Activated CD4-positive, alpha-beta memory T cell treated with anti-CD3 and anti-CD28 coated beads, Interleukin-2, amount 10 ng/mL, durations not matched to agents 7 days and 5 days (primary cell): ENCODE measurements at places on chromosomes 7 and 10. TPM values are rescaled to one million over a fixed set of nuclear protein-coding genes. Genes with fewer than 3 reads are reported as not detected.

GRCh38 chr10:120949609-120950031, 98.5 kb downstream of the WDR11 start:
- H3K36me3 ChIP-seq, result no peaks in the 10 kb centered on the region
- DNase-seq, result no peak
- no peak overlapping the region for H3K4me3 ChIP-seq
- H3K4me1 ChIP-seq, result peaks cover 7% of the 10 kb centered on the region
- H3K27ac ChIP-seq, result no peak overlapping the region
- H3K27me3 ChIP-seq, result peaks cover 32% of the 10 kb centered on the region

- no peak overlapping the region for H3K4me3 ChIP-seq
- no peak for DNase-seq
- no peaks in the 10 kb centered on the region for H3K4me1 ChIP-seq
- H3K27me3 ChIP-seq, result no peaks in the 10 kb centered on the region
- H3K36me3 ChIP-seq, result no peaks in the 10 kb centered on the region
- H3K27ac ChIP-seq, result no peak overlapping the region
These were observed 182.2 kb downstream of the PHF14 start for GRCh38 chr7:11155883-11156282.

- DNase-seq, result no peak
- no peaks in the 10 kb centered on the region for H3K4me1 ChIP-seq
- H3K36me3 ChIP-seq, result peaks cover 5% of the 10 kb centered on the region
- H3K27ac ChIP-seq, result no peak overlapping the region
- no peaks in the 10 kb centered on the region for H3K27me3 ChIP-seq
- no peak overlapping the region for H3K4me3 ChIP-seq
These were observed 68.9 kb downstream of the MAD1L1 start for GRCh38 chr7:2163600-2164555.

- no peaks in the 10 kb centered on the region for H3K27me3 ChIP-seq
- H3K36me3 ChIP-seq, result peaks cover 3% of the 10 kb centered on the region
- DNase-seq, result no peak
- H3K4me1 ChIP-seq, result no peaks in the 10 kb centered on the region
- no peak overlapping the region for H3K27ac ChIP-seq
These were observed 67.2 kb downstream of the TPK1 start for GRCh38 chr7:144768633-144769032.

GRCh38 chr10:95988702-95989101, 54.7 kb upstream of the CCNJ start:
- peaks cover 20% of the 10 kb centered on the region for H3K27me3 ChIP-seq
- DNase-seq, result no peak
- no peak overlapping the region for H3K27ac ChIP-seq
- H3K4me3 ChIP-seq, result no peak overlapping the region

DNA sequence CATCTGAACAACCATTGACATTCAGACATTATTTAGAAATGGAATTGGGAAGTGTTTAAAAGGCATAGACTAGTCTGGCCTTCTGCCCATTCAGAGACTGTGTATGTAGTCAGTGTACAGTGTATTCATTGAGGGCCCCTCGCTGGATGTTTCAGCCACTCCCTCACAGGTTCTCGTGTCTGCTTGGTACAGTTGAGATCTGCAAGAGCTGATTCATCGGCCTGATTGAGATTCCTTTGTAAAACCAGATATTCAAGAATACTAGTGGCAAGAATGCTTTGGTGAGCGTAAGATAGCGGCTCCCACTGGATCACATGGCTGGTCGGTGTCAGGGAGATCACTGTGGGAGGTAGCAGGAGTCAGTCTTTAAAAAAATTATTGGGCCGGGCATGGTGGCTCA, 119.5 kb downstream of the TCF7L2 start:
- DNase-seq, result no peak
- no peak overlapping the region for H3K27ac ChIP-seq
- H3K4me3 ChIP-seq, result no peak overlapping the region

DNA sequence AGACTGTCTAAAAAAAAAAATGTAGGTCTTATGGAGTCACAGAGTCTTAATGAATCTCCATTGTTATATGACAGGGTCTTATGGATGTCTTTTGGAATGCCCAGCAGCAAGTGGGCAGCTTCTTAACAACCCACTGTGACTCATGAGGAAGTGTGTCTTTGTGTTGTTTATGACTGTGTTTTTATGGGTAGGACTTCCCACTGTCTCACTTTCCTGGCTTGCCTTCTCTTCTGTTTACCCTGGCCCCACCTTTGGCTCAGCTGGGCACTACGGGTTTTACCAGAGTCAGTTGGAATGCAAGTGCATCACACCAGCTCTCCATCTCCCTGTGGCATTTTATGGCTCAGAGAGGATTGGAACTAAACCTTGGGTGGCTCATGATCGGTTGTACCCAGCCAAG, 580.5 kb downstream of the AUTS2 start:
- no peaks in the 10 kb centered on the region for H3K27me3 ChIP-seq
- H3K4me3 ChIP-seq, result no peak overlapping the region
- no peak for DNase-seq
- H3K4me1 ChIP-seq, result peaks cover 21% of the 10 kb centered on the region
- H3K27ac ChIP-seq, result no peak overlapping the region

DNA sequence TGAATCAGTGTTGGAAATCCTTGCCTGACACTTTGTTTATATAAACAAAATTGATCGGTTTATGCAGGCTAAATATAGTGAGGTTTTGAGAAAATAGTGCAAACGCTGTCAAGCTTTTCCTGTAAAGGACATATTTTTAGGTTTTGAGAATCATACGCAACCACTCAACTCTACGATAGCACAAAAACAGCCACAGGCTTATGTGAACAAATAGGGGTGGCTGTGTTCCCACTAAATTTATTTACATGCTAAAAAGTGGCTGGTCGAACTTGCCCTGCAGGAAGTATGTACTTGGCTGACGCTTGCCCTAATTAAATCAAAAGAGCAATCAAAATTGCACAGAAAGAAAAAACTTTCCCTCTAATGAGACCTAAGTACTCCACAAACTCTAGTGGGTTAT, 234.7 kb upstream of the CACNA2D1 start:
- H3K4me3 ChIP-seq, result no peak overlapping the region
- no peaks in the 10 kb centered on the region for H3K27me3 ChIP-seq
- H3K36me3 ChIP-seq, result no peaks in the 10 kb centered on the region

- H3K27ac ChIP-seq, result no peak overlapping the region
- no peak overlapping the region for H3K4me3 ChIP-seq
- DNase-seq, result no peak
- no peaks in the 10 kb centered on the region for H3K36me3 ChIP-seq
- H3K27me3 ChIP-seq, result no peaks in the 10 kb centered on the region
These were observed 127.1 kb downstream of the CLEC2L start for GRCh38 chr7:139650429-139651100.

JAKMIP3 gene
- 0.90 TPM for total RNA-seq

DNA sequence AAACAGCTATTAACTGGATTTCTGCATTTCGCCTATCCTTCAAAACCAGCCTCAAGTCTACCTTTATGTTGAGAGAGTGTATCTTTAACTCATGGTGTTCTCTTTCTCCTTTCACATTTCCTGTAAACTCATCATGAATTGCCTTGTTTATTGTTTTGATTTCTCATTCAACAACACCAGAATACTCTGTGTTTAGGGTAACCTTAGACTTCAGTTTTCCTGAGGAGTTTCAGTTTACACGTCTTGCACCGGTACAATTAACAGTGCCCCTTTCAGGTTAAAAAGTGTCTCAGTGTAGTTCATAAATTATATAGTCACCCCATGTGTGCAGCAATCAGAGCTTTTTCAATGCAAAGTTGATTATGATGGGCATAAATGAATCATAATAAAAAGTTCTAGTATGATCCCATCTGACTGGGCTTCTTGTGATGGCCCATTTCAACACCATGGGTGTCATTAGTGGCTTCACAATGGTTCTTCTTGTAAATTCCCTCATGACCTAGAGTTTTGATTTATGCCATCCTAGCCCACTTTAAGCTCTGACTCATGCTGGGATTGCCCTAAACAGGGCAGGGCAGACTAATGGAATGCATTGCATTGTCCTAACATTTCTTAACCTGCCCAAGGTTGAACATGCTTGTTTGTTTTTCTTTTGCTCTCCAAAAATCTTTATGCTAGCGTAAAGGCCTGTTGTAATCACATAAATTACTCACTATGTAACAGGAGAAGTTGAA, 22.0 kb downstream of the ITGB8 start:
- no peak for DNase-seq
- H3K4me1 ChIP-seq, result no peaks in the 10 kb centered on the region
- H3K4me3 ChIP-seq, result no peak overlapping the region
- H3K27ac ChIP-seq, result no peak overlapping the region
- no peaks in the 10 kb centered on the region for H3K36me3 ChIP-seq

CYP3A5 gene
- not detected for total RNA-seq

GRCh38 chr10:47359626-47360418, 11.7 kb downstream of the RBP3 start:
- no peaks in the 10 kb centered on the region for H3K4me1 ChIP-seq
- DNase-seq, result no peak
- no peak overlapping the region for H3K4me3 ChIP-seq
- no peaks in the 10 kb centered on the region for H3K36me3 ChIP-seq
- peaks cover 7% of the 10 kb centered on the region for H3K27me3 ChIP-seq

UPK3BL2 gene
- 13.2 TPM for total RNA-seq

DNA sequence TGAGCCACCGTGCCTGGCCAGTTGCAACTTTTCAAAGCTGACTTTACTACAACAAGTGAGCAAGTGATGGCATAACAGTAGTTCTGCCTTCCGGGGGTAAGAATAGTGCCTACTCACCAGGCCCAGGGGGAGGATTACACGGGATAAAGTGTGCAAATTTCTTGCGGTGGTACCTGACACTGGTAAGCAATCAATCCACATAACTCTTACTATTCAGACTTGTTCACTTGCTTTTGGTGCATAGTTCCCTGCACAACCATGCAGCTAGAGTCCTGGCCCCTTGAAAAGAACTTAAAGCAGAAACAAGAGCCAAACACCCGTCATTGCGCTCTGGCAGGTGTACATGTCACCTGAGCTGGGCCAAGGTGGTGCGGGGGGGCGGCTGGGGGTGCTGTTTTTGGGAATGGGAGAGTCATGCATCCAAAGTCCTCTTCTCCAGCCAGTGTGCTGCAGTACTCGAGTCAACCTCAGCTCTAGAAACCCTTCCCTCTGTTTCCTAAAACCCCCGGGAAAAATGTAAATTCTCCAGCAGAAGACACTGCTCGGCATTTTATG, 5.4 kb upstream of the COBL start:
- no peaks in the 10 kb centered on the region for H3K36me3 ChIP-seq
- no peaks in the 10 kb centered on the region for H3K4me1 ChIP-seq
- no peak overlapping the region for H3K4me3 ChIP-seq
- H3K27me3 ChIP-seq, result peaks cover 22% of the 10 kb centered on the region

CREB3L2 gene
- 44.7 TPM for total RNA-seq

GRCh38 chr10:29482591-29483431, 152.0 kb downstream of the SVIL start:
- no peaks in the 10 kb centered on the region for H3K27me3 ChIP-seq
- H3K27ac ChIP-seq, result peak overlapping the region; percentile 24
- H3K4me1 ChIP-seq, result peaks cover 35% of the 10 kb centered on the region

GRCh38 chr7:47725031-47725780, 143.3 kb upstream of the TNS3 start:
- no peaks in the 10 kb centered on the region for H3K36me3 ChIP-seq
- no peaks in the 10 kb centered on the region for H3K4me1 ChIP-seq
- H3K27ac ChIP-seq, result no peak overlapping the region
- DNase-seq, result no peak
- no peaks in the 10 kb centered on the region for H3K27me3 ChIP-seq

RBP4 gene
- total RNA-seq, result not detected

- H3K27ac ChIP-seq, result peak overlapping the region; percentile 18
- peaks cover 58% of the 10 kb centered on the region for H3K36me3 ChIP-seq
- no peak for DNase-seq
- H3K4me1 ChIP-seq, result peaks cover 20% of the 10 kb centered on the region
These were observed 60.8 kb downstream of the LARP4B start for GRCh38 chr10:870564-871166.

OR6B1 gene
- not detected for total RNA-seq

GRCh38 chr10:33032654-33033151, 74.7 kb upstream of the ITGB1 start:
- DNase-seq, result no peak
- H3K36me3 ChIP-seq, result no peaks in the 10 kb centered on the region
- H3K27ac ChIP-seq, result no peak overlapping the region
- H3K27me3 ChIP-seq, result no peaks in the 10 kb centered on the region
- no peak overlapping the region for H3K4me3 ChIP-seq

GRCh38 chr10:77940225-77940624, 13.7 kb upstream of the DLG5 start:
- no peak overlapping the region for H3K27ac ChIP-seq
- no peak for DNase-seq
- no peaks in the 10 kb centered on the region for H3K36me3 ChIP-seq
- H3K4me3 ChIP-seq, result no peak overlapping the region
- H3K4me1 ChIP-seq, result no peaks in the 10 kb centered on the region

SHH gene
- total RNA-seq, result not detected

DNA sequence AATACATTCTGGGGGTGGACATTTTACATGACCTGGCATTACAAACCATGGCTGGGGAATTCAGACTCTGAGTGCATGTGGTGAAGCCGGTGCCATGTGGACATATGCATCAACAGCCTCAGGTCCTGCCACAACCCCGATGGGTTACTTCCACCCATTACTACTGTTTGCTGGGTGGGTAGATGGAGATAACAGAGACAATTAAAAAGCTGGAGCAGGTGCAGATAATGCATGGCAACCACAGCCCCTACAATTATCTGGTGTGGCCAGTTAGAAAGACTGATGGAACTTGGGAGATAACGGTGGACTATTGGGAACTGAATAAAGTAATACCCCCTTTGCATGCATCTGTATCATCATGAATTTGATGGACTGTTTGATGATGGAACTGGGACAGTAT, 21.6 kb upstream of the ADAMTS14 start:
- DNase-seq, result no peak
- peaks cover 2% of the 10 kb centered on the region for H3K27me3 ChIP-seq
- no peak overlapping the region for H3K27ac ChIP-seq
- no peak overlapping the region for H3K4me3 ChIP-seq

PRTFDC1 gene
- 1.7 TPM for total RNA-seq

ORAI2 gene
- 61.9 TPM for total RNA-seq

DNA sequence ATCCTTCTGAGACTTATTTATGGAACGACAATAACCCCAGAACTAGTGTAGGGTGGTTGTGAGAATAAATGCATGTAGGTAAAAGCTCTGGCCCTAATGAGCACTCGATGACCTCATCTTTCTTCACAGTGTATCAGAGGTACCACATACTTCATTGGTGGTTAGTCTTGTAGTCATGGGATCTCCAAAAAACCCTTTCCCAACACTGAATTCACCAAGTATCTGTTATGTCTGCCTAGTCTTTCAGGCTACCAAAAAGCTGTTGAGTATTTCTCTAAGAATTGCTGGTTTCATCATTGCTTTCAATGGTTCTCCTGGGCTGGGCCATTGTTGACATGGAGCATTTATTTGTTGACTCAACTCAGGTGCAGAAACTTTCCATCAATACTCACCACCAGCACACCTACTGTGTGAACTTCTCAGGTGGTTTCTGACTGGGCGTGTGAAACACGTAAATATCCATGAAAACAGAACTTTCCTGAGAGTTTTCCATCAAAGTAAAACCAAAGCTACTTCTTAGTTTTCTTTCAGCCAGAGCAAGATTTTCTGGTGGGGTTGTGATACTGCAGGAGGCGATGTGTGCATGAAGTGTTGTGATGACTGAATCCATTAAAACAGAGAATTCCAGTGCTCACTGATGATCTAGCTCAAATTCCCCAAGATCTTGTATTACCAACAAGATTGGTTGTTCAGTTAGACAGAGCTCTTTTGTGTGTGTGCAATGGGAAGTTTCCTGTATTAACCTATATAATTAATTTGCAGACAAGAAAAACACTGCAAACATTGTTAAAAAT, 51.4 kb upstream of the SLC35B4 start:
- no peak overlapping the region for H3K27ac ChIP-seq
- DNase-seq, result no peak
- H3K27me3 ChIP-seq, result peaks cover 16% of the 10 kb centered on the region

- H3K27ac ChIP-seq, result no peak overlapping the region
- no peaks in the 10 kb centered on the region for H3K36me3 ChIP-seq
- no peak overlapping the region for H3K4me3 ChIP-seq
- H3K27me3 ChIP-seq, result no peaks in the 10 kb centered on the region
- DNase-seq, result no peak
These were observed 765.1 kb upstream of the POM121L12 start for GRCh38 chr7:52270301-52270700.
